ENCODE measurements at places on chromosomes 2 and 18. TPM values are rescaled to one million over a fixed set of nuclear protein-coding genes. Genes with fewer than 3 reads are reported as not detected.

GRCh38 chr2:158984604-158985135 lies 16.2 kb downstream of the TANC1 start:
- no peak overlapping the region for H3K4me3 ChIP-seq
- no peaks in the 10 kb centered on the region for H3K36me3 ChIP-seq
- H3K4me1 ChIP-seq, result peaks cover 7% of the 10 kb centered on the region
- no peaks in the 10 kb centered on the region for H3K27me3 ChIP-seq
- H3K27ac ChIP-seq, result no peak overlapping the region

GRCh38 chr2:172098287-172098649 lies 4.4 kb downstream of the DLX2 start:
- H3K27me3 ChIP-seq, result no peaks in the 10 kb centered on the region
- no peaks in the 10 kb centered on the region for H3K36me3 ChIP-seq
- H3K27ac ChIP-seq, result no peak overlapping the region
- DNase-seq, result no peak

DNA sequence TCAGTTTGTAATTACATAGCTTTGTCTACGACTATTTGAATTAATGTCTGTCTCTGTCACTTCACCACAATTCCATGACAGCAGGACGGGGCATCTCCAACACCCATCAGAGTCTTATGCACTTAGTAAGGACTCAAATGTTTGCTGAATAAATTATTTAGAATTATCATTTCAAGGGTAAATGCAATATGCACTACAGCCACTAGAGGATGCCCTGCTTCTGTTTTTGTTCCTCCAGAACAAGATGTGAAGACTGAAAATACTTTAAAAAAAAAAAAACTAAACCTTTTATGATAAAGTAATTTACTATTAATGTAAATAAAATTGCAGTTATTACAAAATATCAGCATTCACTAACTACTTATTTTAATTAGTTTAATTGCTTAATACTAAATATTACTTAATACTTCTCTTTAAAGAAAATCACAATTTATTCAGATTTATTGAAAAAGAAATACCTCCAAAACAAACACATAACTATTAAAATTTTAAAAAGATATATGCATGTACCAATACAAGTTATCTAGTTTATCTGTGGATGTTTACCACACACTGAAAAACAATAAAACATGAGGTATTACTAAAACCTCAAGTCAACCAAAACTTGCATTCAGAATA lies 3.2 kb downstream of the PIGN start:
- H3K36me3 ChIP-seq, result no peaks in the 10 kb centered on the region
- H3K4me3 ChIP-seq, result no peak overlapping the region
- no peak overlapping the region for H3K27ac ChIP-seq
- no peak for DNase-seq
- H3K27me3 ChIP-seq, result no peaks in the 10 kb centered on the region
- H3K4me1 ChIP-seq, result no peaks in the 10 kb centered on the region

GRCh38 chr18:57959278-57959677 lies 84.7 kb upstream of the NEDD4L start:
- no peak overlapping the region for H3K4me3 ChIP-seq
- H3K4me1 ChIP-seq, result no peaks in the 10 kb centered on the region
- no peaks in the 10 kb centered on the region for H3K36me3 ChIP-seq
- no peak for DNase-seq
- H3K27ac ChIP-seq, result no peak overlapping the region

The SPEG gene
- 453 TPM for total RNA-seq

The STON1 gene
- total RNA-seq, result 27.5 TPM

The HOXD4 gene
- 9.8 TPM for total RNA-seq

The GAD1 gene
- 6.9 TPM for total RNA-seq

The DSC3 gene
- total RNA-seq, result 2.3 TPM

- no peaks in the 10 kb centered on the region for H3K36me3 ChIP-seq
- no peak overlapping the region for H3K4me3 ChIP-seq
- H3K27me3 ChIP-seq, result no peaks in the 10 kb centered on the region
- H3K4me1 ChIP-seq, result no peaks in the 10 kb centered on the region
- H3K27ac ChIP-seq, result peak overlapping the region; percentile 14
These were observed 41.8 kb upstream of the ATG16L1 start for GRCh38 chr2:233209533-233210171.

- no peak overlapping the region for H3K4me3 ChIP-seq
- no peaks in the 10 kb centered on the region for H3K27me3 ChIP-seq
- no peak for DNase-seq
- H3K36me3 ChIP-seq, result no peaks in the 10 kb centered on the region
- H3K4me1 ChIP-seq, result no peaks in the 10 kb centered on the region
These were observed 307.5 kb upstream of the ZEB2 start for GRCh38 chr2:144827404-144827803.

DNA sequence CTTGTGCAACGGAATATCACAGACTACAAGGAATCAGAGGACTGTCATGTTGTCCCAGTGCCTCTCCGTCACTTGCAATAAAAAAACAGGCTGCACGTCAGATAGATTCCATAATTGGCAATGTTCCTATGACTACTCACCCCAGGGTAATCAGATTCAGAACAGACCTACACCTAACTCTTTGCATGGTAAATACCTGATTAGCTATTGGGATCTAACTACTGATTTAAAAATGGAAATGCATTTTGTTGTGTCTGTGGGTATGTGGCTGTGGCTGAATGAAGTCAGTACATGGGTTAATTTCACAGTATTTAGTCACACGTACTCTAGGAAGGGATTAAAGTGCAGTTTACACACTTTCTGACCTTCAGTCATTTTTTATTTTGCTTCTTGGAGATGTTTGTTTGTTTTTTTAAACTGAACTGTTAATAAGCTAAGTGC lies 91.7 kb downstream of the SCN3A start:
- no peaks in the 10 kb centered on the region for H3K36me3 ChIP-seq
- H3K4me3 ChIP-seq, result no peak overlapping the region
- no peak for DNase-seq
- H3K4me1 ChIP-seq, result no peaks in the 10 kb centered on the region
- no peaks in the 10 kb centered on the region for H3K27me3 ChIP-seq

The POTEJ gene
- total RNA-seq, result not detected

- no peak overlapping the region for H3K4me3 ChIP-seq
- H3K4me1 ChIP-seq, result peaks cover 4% of the 10 kb centered on the region
- no peak overlapping the region for H3K27ac ChIP-seq
- DNase-seq, result no peak
- H3K27me3 ChIP-seq, result no peaks in the 10 kb centered on the region
These were observed 12.0 kb upstream of the HAAO start for GRCh38 chr2:42804338-42804737.

The UGT1A10 gene
- total RNA-seq, result not detected

The ALPG gene
- total RNA-seq, result not detected

DNA sequence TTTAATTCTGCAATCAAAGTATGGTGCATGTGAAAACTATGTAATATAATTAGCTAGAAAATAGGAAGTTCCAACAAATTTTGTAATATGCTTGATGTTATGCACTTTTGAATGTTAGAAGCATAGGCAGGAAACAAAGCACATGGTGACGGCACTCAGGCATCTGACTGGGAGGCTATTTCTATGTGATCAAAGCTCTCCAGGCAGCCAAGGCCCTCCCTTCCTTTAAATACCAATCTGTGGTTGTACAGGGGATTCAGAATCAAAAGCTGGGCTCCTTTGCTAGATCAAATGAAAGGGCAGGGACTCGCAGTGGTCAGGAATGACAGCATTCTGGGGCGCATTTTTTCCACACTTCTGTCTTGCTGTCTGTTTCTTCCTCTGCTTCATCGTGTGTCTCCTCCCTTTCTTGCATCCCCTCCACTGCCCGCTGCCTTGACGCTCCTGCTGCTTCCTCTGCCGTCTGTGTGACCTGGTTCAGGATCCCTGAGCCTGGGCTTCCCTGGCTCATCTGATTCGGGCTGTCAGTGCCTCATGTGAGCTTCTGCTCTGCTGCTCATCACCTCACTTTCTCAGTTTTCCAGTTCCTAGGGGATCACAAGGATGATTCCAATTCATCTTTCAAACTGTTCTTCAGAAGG lies 30.9 kb downstream of the TMEM182 start:
- H3K27me3 ChIP-seq, result no peaks in the 10 kb centered on the region
- H3K27ac ChIP-seq, result no peak overlapping the region
- H3K4me1 ChIP-seq, result no peaks in the 10 kb centered on the region
- DNase-seq, result no peak
- no peak overlapping the region for H3K4me3 ChIP-seq

DNA sequence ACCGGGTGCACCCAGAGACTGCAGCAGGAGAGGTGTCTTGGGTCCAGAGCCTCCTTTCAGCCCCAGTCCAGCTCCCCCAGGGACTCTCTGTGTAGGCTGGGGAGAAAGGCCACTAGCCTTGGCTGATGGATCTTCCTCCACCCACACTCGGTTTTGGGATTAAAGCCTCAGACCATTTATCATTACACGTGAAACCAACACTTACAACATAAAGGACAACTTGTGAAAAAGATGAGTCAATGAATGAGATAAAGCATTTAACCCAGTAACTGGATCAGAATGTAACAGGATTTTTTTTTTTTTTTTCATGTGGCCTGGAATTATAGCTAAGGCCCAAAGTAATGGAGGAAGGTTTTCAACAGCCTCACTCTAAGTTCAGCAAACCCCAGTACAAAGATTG lies 32.1 kb downstream of the NAT8 start:
- H3K27ac ChIP-seq, result no peak overlapping the region
- H3K4me3 ChIP-seq, result no peak overlapping the region
- H3K4me1 ChIP-seq, result no peaks in the 10 kb centered on the region
- no peaks in the 10 kb centered on the region for H3K27me3 ChIP-seq
- DNase-seq, result no peak

DNA sequence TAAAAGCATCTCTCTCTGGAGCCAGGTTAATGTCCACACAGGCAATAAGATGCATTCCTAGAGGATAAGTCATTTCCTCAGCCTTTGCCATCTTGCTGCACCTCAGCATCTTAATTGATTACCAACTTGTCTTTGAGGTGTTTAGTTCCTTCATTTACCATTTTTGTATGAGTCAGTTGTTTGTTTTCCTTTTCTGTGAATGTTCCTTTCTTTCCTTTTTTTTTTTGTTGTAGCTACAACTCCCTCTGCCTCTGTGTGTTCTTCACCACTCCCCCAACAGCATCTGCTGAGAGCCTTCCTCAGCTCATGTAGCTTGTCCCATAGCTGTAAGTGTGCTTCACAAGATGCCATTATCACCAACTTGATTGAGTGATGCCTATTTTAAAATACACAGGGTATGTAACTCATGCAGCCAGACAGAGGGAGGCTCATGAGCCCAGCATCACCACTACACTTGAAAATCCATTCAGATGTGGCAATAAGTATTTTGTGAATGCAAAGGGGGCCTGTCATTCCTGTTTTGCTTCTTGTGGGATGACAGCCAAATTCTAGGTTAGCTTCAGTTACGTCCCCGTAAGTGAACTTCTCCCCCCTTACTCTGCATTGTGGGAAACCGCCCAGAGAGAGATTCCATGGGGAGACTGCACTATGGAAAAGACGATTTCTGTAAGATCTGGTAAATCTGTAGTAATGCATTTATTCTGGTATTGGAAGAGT lies 315.9 kb upstream of the ZEB2 start:
- no peaks in the 10 kb centered on the region for H3K36me3 ChIP-seq
- H3K4me3 ChIP-seq, result no peak overlapping the region
- DNase-seq, result no peak
- no peak overlapping the region for H3K27ac ChIP-seq
- H3K27me3 ChIP-seq, result no peaks in the 10 kb centered on the region

All from aorta (tissue), 5 donors.